Right kidney (tissue), 9 donors: ENCODE measurements at places on chromosomes 1 and 21.
A peak's percentile ranks its signal among the peaks of the same experiment; 100 is the strongest.

DNA sequence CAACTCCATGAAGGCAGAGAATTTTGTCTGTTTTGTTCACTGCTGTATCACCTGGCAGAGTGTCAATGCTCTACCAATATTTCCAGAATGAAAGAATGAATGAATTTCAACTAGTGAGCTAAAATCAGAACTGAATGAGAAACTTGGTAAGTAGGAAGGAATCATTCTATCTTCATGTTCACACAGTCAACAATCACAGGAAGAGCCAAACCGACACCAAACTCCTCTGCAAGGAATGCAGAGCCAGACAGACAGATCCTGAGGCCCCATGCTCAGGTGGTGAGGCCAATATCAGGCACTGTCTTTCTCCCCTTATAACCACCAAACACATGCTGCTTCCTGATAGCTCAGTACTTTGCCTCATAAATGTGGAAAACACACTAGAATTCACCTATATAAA is 139.1 kb downstream of the SLC45A1 start:
- DNase-seq, result no peak

GRCh38 chr1:73333847-73334503 is 864.0 kb downstream of the LRRIQ3 start:
- no peak for DNase-seq

- no peak for DNase-seq
Measured at GRCh38 chr1:9753121-9753531, 70.6 kb downstream of the CLSTN1 start.

GRCh38 chr1:173970252-173970651 is 51.9 kb downstream of the RC3H1 start:
- DNase-seq, result no peak

DNA sequence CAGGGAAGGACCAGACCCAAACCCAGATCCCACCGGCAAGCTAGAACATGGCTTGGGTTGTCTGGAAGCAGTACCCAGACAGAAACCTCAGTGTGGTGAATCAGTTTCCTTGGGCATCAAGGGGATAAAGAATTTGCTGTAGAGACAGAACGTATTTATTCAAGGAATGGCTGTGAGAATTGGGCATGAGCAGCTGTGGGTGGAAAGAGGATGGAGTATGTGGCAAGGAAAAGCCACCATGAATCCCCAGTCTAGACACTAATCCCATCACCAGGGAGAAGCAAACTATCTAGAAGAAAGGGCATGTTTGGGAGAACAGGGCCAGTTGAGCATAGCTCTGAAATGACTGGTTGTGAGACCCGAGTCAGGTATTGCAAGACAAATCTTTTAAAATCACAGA is 109.2 kb downstream of the TOMM20 start:
- DNase-seq, result no peak

DNA sequence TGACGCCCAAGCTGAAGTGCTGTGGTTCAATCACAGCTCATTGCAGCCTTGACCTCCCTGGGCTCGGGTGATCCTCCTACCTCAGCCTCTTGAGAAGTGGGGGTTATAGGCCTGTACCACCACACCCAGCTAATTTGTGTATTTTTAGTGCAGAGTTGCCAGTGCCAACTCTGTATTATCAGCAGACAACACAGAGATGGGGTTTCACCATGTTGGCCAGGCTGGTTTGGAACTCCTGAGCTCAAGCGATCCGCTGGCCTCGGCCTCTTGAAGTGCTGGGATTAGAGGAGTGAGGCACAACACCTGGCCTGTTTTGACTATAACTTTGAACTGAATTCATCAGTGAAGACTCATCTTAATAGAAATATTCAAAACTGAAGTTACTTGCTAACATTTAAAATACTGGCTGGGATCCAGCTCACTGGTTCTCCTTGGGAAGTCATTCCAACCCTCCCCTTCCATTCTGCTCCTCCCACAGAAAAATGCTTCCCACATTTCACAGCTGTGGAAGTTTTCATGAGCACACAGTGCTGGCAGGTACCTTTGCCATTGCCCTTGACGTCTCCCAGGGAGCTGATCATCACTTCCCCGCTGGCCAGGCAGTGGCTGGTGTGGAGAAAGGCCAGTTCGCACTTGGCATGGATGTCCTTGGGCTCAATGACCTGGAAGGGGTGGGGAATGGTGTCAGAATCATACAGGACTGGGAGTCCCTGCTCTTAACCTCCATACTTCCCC is 4.7 kb downstream of the SELENBP1 start:
- DNase-seq, result no peak

GRCh38 chr1:108000620-108001111 is 35.7 kb upstream of the VAV3 start:
- peak; percentile 45 for DNase-seq
